ENCODE measurements at places on chromosomes 12 and 14. TPM values are rescaled to one million over a fixed set of nuclear protein-coding genes. Genes with fewer than 3 reads are reported as not detected.
A peak's percentile ranks its signal among the peaks of the same experiment; 100 is the strongest.

GRCh38 chr14:71267007-71267513 is 359.8 kb downstream of the PCNX1 start:
- no peaks in the 10 kb centered on the region for H3K27me3 ChIP-seq
- H3K27ac ChIP-seq, result no peak overlapping the region
- H3K36me3 ChIP-seq, result no peaks in the 10 kb centered on the region
- no peak overlapping the region for H3K4me3 ChIP-seq
- DNase-seq, result no peak

The LRR1 gene
- total RNA-seq, result 9.7 TPM

The AQP2 gene
- 0.92 TPM for total RNA-seq

DNA sequence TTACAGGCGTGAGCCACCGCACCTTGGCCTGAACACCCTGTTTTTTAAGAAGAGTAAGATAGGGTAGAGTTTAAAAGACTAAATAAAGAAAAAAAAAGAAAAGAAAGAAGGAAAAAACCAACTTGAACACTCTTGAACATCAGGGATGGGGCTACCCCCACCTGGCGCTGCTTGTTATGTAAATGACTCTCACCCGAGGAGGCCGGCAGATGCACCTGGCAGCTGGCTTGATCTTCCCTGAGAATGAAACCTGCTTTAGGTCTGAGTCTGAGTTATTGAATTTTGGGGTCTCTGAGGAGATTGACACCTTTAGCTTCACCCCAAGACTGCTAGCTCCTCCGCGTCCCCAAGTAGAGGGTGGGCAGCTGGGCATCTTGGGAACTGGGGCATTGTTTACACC is 15.5 kb upstream of the MEG3 start:
- no peaks in the 10 kb centered on the region for H3K4me1 ChIP-seq
- no peaks in the 10 kb centered on the region for H3K36me3 ChIP-seq
- no peaks in the 10 kb centered on the region for H3K27me3 ChIP-seq
- H3K4me3 ChIP-seq, result no peak overlapping the region

The AICDA gene
- total RNA-seq, result not detected

DNA sequence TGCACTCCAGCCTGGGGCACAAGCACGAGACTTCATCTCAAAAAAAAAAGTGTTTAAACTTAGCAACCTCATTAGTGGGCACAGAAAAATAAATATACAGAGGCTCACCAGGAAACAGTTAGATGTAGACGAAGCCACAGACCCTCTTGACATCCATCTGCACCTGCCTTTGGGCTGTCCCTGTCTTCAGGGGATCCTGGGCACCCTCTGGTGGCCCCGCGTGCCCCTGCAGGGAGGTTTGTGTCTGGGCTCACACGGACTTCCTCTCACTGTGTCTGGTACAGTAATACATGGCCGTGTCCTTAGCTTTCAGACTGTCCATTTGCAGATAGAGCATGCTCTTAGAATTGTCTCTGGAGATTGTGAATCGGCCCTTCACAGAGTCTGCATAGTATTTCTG is 916.5 kb downstream of the TMEM121 start:
- H3K4me3 ChIP-seq, result no peak overlapping the region
- H3K27me3 ChIP-seq, result no peaks in the 10 kb centered on the region
- no peak overlapping the region for H3K27ac ChIP-seq
- H3K4me1 ChIP-seq, result no peaks in the 10 kb centered on the region
- no peak for DNase-seq
- no peaks in the 10 kb centered on the region for H3K36me3 ChIP-seq

The ASB2 gene
- total RNA-seq, result not detected

DNA sequence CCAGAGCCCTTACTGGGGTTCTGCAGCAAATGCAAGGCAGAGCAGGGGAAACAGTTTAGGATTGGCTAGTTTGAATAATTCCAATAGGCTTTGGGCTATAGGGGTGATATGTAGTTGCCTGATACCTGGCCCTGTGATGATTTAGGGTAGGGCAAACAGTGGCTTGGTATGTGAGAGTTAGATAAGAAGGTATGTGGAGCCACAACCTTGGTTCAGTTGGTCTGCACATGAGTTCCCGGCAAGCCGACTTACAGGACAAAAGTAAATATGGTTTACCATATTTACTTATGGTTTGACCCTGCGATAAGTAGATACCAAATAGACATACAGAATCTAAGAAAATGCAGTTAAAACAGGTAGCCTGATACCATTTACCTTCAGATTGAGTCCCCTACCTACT is 8.3 kb upstream of the CAPRIN2 start:
- H3K4me1 ChIP-seq, result no peaks in the 10 kb centered on the region
- no peaks in the 10 kb centered on the region for H3K36me3 ChIP-seq
- no peaks in the 10 kb centered on the region for H3K27me3 ChIP-seq
- H3K27ac ChIP-seq, result no peak overlapping the region

- H3K27me3 ChIP-seq, result no peaks in the 10 kb centered on the region
- H3K4me3 ChIP-seq, result no peak overlapping the region
- no peak overlapping the region for H3K27ac ChIP-seq
- DNase-seq, result no peak
Measured at GRCh38 chr12:79681008-79681590, 9.7 kb downstream of the PAWR start.

DNA sequence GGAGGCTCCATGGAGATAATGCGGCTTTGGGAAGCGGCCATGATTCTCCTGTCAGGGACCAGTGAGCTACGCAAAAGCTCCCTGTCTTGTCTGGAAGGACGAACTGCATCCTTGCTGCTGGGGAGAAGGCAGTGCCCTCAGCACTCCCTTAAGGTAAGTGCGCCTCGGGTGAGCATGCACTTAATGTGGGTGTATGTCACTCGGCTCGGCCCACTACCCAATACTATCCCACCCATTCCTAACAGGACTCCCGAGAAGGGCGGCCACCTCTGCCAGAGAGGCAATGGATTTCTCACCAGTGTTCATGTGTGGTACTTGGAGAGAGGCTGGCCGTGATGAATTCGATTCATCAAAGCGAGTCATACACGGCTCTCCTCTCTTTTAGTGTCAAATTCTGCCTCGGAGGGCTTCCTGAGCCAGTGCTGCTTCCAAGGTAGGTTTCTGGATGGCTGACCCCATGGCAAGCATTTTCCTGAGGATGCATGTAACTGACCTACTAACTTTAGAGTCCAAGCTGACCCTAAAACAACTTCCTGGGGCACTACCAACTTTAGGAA is 151.7 kb upstream of the RTL1 start:
- no peak overlapping the region for H3K27ac ChIP-seq
- no peak for DNase-seq
- H3K27me3 ChIP-seq, result no peaks in the 10 kb centered on the region
- no peaks in the 10 kb centered on the region for H3K4me1 ChIP-seq
- H3K36me3 ChIP-seq, result no peaks in the 10 kb centered on the region

GRCh38 chr12:124390442-124391097 is 95.7 kb downstream of the RFLNA start:
- peak; percentile 84 for DNase-seq
- no peaks in the 10 kb centered on the region for H3K27me3 ChIP-seq
- no peaks in the 10 kb centered on the region for H3K36me3 ChIP-seq
- H3K4me3 ChIP-seq, result no peak overlapping the region

- H3K36me3 ChIP-seq, result peaks cover 4% of the 10 kb centered on the region
- DNase-seq, result peak; percentile 62
- no peaks in the 10 kb centered on the region for H3K27me3 ChIP-seq
- H3K4me3 ChIP-seq, result peak overlapping the region; percentile 77
- peak overlapping the region; percentile 91 for H3K27ac ChIP-seq
Measured at GRCh38 chr12:47818467-47819137, 1.1 kb downstream of the HDAC7 start.

The MYG1 gene
- 56.8 TPM for total RNA-seq

DNA sequence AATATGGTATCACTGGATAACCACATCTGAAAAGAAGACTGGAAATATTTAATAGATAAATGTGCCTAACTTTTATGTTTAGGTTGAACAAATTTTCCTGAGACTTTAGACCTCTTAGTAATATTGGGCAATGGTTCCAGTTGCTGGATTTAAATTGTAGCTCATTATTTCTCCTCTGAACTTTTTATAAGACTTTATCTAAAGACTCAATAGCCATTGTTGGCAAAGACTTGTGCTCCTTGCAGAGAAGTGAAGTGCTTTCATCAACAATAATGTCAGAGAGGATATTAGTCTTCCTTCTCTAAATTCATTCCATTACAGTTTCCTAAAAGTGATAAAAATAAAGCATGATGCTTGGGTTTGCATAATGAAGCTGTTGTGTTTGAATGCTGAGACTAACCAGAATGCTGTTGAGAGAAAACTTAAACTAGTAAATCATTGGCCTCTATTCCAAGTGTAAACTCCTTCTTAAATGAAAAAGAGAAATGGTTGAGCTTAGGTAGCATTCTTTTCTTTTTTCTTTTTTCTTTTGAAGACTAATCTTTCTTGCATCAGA is 200.2 kb downstream of the TMTC3 start:
- no peak overlapping the region for H3K27ac ChIP-seq
- no peak for DNase-seq
- H3K4me1 ChIP-seq, result no peaks in the 10 kb centered on the region
- no peaks in the 10 kb centered on the region for H3K36me3 ChIP-seq

The BICDL1 gene
- total RNA-seq, result 1.5 TPM

DNA sequence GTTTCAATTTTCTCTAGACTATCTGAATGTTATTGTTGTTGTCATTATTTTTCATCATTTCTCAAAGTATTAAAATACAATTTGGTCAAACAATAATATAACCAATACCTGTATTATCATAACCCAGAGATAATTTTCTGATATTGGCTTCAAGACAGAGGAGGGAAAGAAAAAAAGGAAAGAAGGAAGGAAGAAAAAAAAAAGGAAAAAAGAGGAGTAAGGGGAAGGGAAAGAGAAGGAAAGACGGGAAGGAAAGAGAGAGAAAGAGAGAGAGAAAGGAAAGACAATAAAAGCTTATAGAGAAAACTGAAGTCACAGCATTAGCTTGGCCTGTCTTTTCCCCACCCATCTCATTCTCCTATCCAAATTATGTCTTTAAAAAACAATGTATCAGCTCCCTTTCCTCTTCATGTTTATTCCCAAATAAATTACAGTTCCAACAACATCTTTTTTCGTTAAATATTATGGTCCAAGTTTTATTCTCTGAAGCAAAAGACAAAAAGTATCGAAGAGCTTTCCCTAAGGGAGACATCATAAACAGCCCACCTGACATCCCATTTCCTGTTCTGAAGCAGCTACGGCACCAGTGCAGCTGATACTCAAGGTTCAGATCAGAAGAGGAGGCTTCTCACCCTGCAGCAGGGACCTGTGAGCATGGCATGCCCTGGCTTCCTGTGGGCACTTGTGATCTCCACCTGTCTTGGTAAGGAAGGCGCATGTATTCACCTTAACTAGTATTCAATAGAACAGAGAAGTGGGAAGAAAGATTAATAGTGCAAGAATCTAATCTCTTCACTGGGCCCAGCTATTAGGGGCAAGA is 308.3 kb downstream of the DAD1 start:
- DNase-seq, result no peak
- no peak overlapping the region for H3K4me3 ChIP-seq
- H3K27ac ChIP-seq, result no peak overlapping the region
- H3K27me3 ChIP-seq, result no peaks in the 10 kb centered on the region
- no peaks in the 10 kb centered on the region for H3K4me1 ChIP-seq

- DNase-seq, result no peak
- no peaks in the 10 kb centered on the region for H3K4me1 ChIP-seq
- H3K4me3 ChIP-seq, result no peak overlapping the region
- H3K36me3 ChIP-seq, result no peaks in the 10 kb centered on the region
- no peak overlapping the region for H3K27ac ChIP-seq
- H3K27me3 ChIP-seq, result no peaks in the 10 kb centered on the region
Measured at GRCh38 chr14:90569201-90569600, 172.4 kb downstream of the CALM1 start.

DNA sequence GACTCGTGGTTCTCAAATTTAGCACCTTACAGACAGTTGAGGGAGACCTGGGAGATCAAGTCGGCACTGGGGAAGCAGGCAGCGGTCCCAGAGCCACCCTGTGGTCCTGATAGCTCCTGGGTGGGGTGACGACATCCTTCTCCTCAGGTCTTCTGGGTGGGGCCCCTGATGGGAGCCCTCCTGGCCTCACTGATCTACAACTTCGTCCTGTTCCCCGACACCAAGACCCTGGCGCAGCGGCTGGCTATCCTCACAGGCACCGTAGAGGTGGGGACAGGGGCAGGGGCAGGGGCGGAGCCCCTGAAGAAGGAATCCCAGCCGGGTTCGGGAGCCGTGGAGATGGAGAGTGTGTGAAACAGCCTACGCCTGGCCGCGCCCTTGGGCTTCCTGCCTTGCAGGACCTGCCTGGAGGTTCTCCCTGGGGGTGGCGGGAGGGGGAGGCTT is 2.6 kb downstream of the AQP6 start:
- no peaks in the 10 kb centered on the region for H3K36me3 ChIP-seq
- no peak for DNase-seq
- H3K4me3 ChIP-seq, result no peak overlapping the region

DNA sequence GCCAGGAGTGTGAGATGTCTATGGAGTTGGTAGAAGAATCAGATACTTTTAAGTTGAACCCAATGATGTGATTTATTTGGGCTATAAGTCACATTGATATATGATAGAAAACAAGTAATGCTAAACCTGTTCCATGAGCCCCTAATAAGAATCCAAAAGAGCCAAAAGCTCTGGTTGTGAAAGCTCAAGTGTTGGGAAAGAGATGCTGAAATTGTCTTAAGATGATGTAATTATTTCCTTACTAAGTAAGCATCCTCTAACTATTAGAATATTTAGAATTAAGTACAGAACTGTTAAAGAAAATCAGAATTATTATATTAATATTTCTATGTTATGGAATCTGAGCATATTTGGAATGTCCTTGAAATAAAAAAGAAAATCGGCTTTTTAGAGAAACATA is 17.6 kb upstream of the SLC2A13 start:
- no peaks in the 10 kb centered on the region for H3K36me3 ChIP-seq
- H3K27ac ChIP-seq, result no peak overlapping the region
- no peaks in the 10 kb centered on the region for H3K27me3 ChIP-seq
- no peak overlapping the region for H3K4me3 ChIP-seq
